ENCODE measurements at places on chromosomes 1 and 21.

- DNase-seq = no peak
These were observed 192.3 kb upstream of the HMCN1 start for GRCh38 chr1:185541871-185542301.

GRCh38 chr1:119655154-119655553, 7.1 kb upstream of the ZNF697 start:
- DNase-seq = no peak

- no peak for DNase-seq
These were observed 128.5 kb upstream of the HNRNPU start for GRCh38 chr1:244992833-244993232.

- no peak for DNase-seq
These were observed 77.6 kb downstream of the EPHB2 start for GRCh38 chr1:22788254-22788661.
